ENCODE measurements at places on chromosomes 7 and 10. TPM values are rescaled to one million over a fixed set of nuclear protein-coding genes. Genes with fewer than 3 reads are reported as not detected.

- DNase-seq = no peak
- no peak overlapping the region for H3K27ac ChIP-seq
- peaks cover 19% of the 10 kb centered on the region for H3K36me3 ChIP-seq
- no peaks in the 10 kb centered on the region for H3K27me3 ChIP-seq
- H3K4me1 ChIP-seq = peaks cover 2% of the 10 kb centered on the region
- no peak overlapping the region for H3K4me3 ChIP-seq
Observed at GRCh38 chr10:132699411-132700155, 86.4 kb downstream of the NKX6-2 start.

DNA sequence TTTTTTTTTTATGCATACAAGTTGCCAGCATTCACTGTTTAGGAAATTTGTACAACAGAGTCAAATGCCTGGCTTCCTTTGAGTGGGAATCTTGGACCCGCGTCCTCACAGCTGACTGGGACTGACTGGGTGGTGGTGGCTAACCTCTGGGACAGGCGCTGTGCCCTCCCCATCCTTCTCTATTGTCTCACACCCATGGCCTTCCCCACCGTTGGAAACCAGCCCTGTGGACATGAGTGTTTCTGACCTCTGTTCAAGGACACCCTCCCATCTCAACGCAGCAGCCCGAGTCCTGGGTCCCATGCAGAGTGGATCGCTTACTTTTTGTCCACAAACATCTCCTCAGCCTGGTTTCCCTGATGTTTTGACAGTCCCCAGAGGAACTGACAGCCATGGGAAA lies 125.1 kb upstream of the PPIF start:
- no peaks in the 10 kb centered on the region for H3K27me3 ChIP-seq
- no peaks in the 10 kb centered on the region for H3K36me3 ChIP-seq
- H3K27ac ChIP-seq = no peak overlapping the region
- no peak overlapping the region for H3K4me3 ChIP-seq
- H3K4me1 ChIP-seq = no peaks in the 10 kb centered on the region

GRCh38 chr10:47381103-47381395 lies 3.0 kb downstream of the ZNF488 start:
- no peak overlapping the region for H3K27ac ChIP-seq
- no peak overlapping the region for H3K4me3 ChIP-seq
- H3K36me3 ChIP-seq = no peaks in the 10 kb centered on the region
- H3K4me1 ChIP-seq = peaks cover 10% of the 10 kb centered on the region
- DNase-seq = no peak

Gene IDI2
- not detected for total RNA-seq

- H3K36me3 ChIP-seq = no peaks in the 10 kb centered on the region
- no peaks in the 10 kb centered on the region for H3K4me1 ChIP-seq
- H3K27ac ChIP-seq = no peak overlapping the region
- no peak overlapping the region for H3K4me3 ChIP-seq
- DNase-seq = no peak
Observed at GRCh38 chr7:94374721-94375566, 19.8 kb upstream of the COL1A2 start.

GRCh38 chr10:103812432-103812831 lies 42.9 kb downstream of the SH3PXD2A start:
- H3K27me3 ChIP-seq = no peaks in the 10 kb centered on the region
- no peak for DNase-seq
- H3K36me3 ChIP-seq = no peaks in the 10 kb centered on the region
- H3K4me1 ChIP-seq = peaks cover 4% of the 10 kb centered on the region
- H3K27ac ChIP-seq = no peak overlapping the region

- H3K4me3 ChIP-seq = no peak overlapping the region
- H3K27ac ChIP-seq = peak overlapping the region; percentile 17
- no peak for DNase-seq
- no peaks in the 10 kb centered on the region for H3K27me3 ChIP-seq
- no peaks in the 10 kb centered on the region for H3K36me3 ChIP-seq
Observed at GRCh38 chr10:99926925-99927720, 82.6 kb downstream of the DNMBP start.

DNA sequence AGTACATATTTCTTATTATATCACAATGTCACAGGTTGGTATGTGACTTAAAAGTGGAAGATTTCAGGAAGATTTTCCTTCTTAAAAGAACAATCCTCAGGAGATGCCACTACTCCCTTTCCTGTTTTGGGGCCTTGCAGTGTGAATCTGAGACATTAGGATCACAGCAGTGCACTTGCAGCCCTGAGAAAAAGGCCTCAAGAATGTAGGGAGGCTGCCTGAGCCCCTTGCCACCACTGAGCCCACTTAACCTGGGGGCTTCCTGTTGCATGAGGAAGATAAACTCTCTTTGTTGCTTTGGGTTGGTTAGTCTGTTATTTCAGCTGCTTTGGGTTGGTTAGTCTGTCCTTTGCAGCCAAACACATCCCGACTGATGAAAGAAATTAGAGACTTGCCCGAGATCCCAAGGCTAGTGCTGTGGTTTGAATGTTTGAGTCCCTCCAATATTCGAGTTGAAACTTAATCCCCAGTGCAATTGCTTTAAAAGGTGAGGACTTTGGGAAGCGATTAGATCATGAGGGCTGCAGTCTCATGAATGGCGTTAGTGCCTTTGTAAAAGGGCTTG lies 151.3 kb upstream of the SP4 start:
- no peak overlapping the region for H3K4me3 ChIP-seq
- no peak for DNase-seq
- no peaks in the 10 kb centered on the region for H3K36me3 ChIP-seq
- no peaks in the 10 kb centered on the region for H3K27me3 ChIP-seq

DNA sequence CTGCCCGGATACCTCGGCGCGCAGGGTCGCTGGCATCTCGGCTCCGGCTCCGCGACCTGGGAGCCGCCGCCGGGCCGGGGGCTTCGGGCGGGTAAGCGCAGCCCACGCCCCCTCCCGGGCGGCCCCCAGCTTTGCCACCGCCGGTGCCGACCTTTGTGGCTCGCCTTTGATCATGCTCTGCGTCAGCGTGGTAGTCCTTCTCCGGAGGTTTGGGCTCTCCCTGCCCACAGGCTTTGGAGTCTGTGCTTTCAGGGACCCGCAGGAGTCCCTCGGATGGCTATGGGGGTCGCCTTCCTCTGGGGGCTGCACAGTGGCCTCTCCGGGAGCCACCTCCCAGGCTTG lies 7.3 kb downstream of the ATP6V1F start:
- H3K36me3 ChIP-seq = peaks cover 4% of the 10 kb centered on the region
- no peak overlapping the region for H3K27ac ChIP-seq
- H3K4me1 ChIP-seq = peaks cover 10% of the 10 kb centered on the region

- DNase-seq = no peak
- no peak overlapping the region for H3K27ac ChIP-seq
- no peaks in the 10 kb centered on the region for H3K36me3 ChIP-seq
- peaks cover 30% of the 10 kb centered on the region for H3K27me3 ChIP-seq
Observed at GRCh38 chr7:27108390-27109127, 6.1 kb upstream of the HOXA2 start.

Gene TRIM74
- total RNA-seq = not detected

DNA sequence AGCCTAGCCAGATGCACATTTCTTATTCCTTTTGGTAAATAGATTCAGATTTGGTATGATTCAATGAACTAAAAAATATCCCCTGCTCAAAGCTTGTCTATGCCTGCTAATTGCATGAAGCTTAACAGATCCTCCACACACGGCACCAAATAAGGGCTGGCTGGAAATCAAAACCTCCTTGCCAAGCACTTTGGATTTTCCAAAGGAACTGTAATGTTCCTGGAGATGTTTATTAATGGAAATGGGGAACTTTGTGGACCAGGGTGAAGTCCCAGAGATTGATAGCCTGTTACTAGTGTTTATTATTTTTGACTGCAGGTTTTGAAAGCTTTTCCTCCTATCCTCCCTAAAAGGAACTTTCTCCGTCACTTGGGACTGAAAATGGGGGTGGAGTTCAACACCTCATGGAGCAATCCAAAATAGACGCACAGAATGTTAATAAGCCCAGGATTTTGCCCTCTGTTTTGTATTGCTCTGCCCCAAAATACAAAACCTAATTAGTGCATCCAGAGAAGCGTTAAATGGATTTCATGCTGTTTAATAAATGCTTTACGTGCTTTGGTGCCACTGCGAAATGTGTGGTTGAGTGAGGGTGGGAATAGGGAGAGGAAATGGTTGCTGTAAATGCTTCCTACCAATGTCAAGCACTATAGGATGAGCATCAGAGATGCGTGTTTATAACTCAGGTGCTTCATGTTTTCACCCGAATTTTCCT lies 1027.7 kb downstream of the LRMDA start:
- H3K4me1 ChIP-seq = no peaks in the 10 kb centered on the region
- no peak overlapping the region for H3K27ac ChIP-seq
- no peak for DNase-seq
- H3K4me3 ChIP-seq = no peak overlapping the region
- H3K27me3 ChIP-seq = no peaks in the 10 kb centered on the region

DNA sequence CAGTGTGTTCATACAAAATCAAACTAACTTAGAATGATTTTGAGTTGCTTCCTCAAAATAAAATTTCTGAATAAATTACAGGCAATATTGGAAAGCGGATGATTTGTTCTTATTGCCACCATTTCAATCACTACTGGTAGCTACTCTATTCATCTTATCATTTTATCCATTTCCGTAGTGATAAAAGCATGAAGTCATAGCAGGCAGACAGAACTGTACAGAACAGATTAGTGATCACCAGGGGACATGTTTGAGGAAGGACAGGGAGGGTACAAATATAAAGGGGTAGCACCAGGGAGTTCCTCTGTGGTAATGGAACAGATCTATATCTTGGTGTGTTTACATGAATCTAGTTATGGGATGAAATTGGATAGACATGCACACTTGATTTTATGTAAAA lies 138.5 kb downstream of the WNT2 start:
- peaks cover 9% of the 10 kb centered on the region for H3K36me3 ChIP-seq
- no peak overlapping the region for H3K4me3 ChIP-seq
- no peak overlapping the region for H3K27ac ChIP-seq

Gene MUC3A
- total RNA-seq = not detected

Gene PTCD1
- 9.1 TPM for total RNA-seq

GRCh38 chr7:131944556-131945069 lies 388.2 kb upstream of the PODXL start:
- no peak overlapping the region for H3K4me3 ChIP-seq
- H3K27ac ChIP-seq = no peak overlapping the region
- H3K4me1 ChIP-seq = peaks cover 1% of the 10 kb centered on the region
- DNase-seq = no peak
- peaks cover 47% of the 10 kb centered on the region for H3K27me3 ChIP-seq
- H3K36me3 ChIP-seq = no peaks in the 10 kb centered on the region

Gene ITGB8
- not detected for total RNA-seq

GRCh38 chr10:78763651-78764395 lies 304.9 kb upstream of the ZMIZ1 start:
- H3K4me1 ChIP-seq = peaks cover 7% of the 10 kb centered on the region
- H3K27ac ChIP-seq = peak overlapping the region; percentile 89
- no peaks in the 10 kb centered on the region for H3K27me3 ChIP-seq
- DNase-seq = peak; percentile 67

Gene CUZD1
- total RNA-seq = 2.0 TPM

DNA sequence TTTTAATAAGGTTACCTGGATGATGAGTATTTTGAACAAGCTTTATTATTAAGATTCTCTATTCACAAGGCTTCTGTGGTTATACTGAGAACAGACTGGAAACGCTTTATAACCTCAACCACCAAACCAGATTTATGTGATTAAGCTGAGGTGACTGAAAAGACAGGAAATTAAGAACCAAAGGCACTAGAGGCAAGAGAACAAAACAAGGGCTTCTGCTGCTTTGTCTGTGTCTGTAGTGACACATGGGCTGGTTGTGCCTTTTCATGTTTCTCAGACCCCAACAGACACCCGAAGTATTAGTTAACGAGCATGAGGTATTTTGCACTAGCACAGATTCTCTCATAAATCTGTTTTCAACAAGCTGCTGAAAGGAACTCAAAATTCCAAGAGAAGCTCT lies 64.4 kb downstream of the RAPGEF5 start:
- H3K36me3 ChIP-seq = no peaks in the 10 kb centered on the region
- no peak overlapping the region for H3K27ac ChIP-seq
- no peak overlapping the region for H3K4me3 ChIP-seq
- H3K4me1 ChIP-seq = peaks cover 11% of the 10 kb centered on the region
- no peaks in the 10 kb centered on the region for H3K27me3 ChIP-seq

DNA sequence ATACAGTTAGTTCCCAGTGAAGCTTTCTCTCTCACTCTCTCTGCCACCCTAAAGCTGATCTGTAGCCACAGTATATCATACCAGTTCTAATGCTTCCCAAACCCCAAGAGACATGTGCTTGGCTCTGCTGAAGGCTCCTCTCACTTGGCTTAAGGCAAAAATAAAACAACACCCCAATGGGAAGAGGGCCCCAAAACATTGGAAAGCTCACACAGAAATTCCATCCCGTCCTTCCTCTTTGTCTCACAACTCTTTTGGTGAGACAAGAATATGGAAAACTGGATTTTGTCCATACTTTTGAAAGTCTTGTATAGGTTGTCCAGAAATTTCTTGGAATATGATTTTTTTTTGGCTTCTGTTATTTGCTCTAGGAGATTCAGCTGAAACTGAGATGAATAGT lies 56.1 kb upstream of the WNT16 start:
- H3K4me1 ChIP-seq = peaks cover 6% of the 10 kb centered on the region
- H3K27me3 ChIP-seq = peaks cover 42% of the 10 kb centered on the region
- H3K4me3 ChIP-seq = no peak overlapping the region
- H3K27ac ChIP-seq = no peak overlapping the region
- no peak for DNase-seq
- H3K36me3 ChIP-seq = peaks cover 1% of the 10 kb centered on the region

DNA sequence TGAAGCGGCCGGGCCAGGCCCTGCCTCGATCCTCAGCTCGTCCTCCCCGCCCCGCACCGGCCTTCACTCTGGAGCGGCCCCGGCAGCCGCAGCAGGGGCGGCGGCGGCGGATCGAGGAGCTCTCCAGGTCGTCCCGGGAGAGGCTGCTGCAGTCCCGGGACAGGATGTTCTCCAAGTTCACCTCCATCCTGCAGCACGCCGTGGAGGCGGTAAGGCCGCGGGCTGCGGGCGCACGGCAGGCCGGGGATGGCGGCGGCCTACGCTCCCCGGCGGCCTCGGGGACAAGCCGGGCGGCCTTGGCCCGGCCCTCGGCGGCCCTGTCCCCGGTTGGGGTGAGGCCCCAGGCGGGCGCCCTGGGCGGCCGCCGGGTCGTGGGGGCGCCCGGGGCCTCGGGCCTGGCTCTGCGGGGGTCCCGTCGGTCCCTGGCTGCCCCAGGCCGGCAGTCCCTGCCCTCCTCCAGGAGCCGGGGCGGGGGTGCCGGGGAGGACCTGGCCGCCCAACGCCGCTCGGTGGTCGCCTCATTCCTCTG lies 399 bp downstream of the FHIP2A start:
- H3K4me3 ChIP-seq = peak overlapping the region; percentile 91
- H3K27ac ChIP-seq = peak overlapping the region; percentile 90
- peaks cover 17% of the 10 kb centered on the region for H3K36me3 ChIP-seq
- peaks cover 30% of the 10 kb centered on the region for H3K4me1 ChIP-seq

- peaks cover 3% of the 10 kb centered on the region for H3K27me3 ChIP-seq
- no peaks in the 10 kb centered on the region for H3K4me1 ChIP-seq
- peaks cover 2% of the 10 kb centered on the region for H3K36me3 ChIP-seq
- H3K27ac ChIP-seq = no peak overlapping the region
- H3K4me3 ChIP-seq = no peak overlapping the region
Observed at GRCh38 chr10:5135581-5135980, 41.4 kb downstream of the AKR1C3 start.

DNA sequence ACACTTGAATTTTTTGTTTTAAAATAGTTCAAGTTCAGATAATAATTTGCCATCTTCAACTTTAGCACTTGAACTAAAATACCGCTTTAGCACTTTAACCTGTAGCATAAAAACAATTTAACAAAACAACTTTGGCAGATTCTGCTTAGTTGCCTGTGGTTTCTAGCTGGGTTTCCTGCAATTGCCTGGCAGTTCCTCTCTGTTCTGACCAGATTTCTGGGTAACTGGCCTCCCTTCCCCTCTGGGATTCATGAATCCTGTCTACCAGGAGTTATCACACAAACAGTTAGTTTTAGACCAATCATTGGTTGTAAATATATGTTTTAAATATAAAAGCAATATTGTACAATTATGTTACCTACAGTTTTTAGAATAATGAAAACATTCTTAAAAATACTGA lies 89.8 kb upstream of the HDAC9 start:
- H3K27ac ChIP-seq = no peak overlapping the region
- H3K27me3 ChIP-seq = no peaks in the 10 kb centered on the region
- no peak for DNase-seq

Gene RELN
- not detected for total RNA-seq

Measured in activated naive CD8-positive, alpha-beta T cell treated with anti-CD3 and anti-CD28 coated beads for 36 hours (primary cell).